NCI-H524 treated with DMSO at 0.1 percent for 48 hours (cell line): ENCODE measurements at places on chromosomes 7 and 10.

GRCh38 chr10:43749145-43749576 lies 100.5 kb upstream of the ZNF32 start:
- DNase-seq = no peak

GRCh38 chr10:53079283-53079682 lies 306.7 kb upstream of the MBL2 start:
- DNase-seq = no peak

DNA sequence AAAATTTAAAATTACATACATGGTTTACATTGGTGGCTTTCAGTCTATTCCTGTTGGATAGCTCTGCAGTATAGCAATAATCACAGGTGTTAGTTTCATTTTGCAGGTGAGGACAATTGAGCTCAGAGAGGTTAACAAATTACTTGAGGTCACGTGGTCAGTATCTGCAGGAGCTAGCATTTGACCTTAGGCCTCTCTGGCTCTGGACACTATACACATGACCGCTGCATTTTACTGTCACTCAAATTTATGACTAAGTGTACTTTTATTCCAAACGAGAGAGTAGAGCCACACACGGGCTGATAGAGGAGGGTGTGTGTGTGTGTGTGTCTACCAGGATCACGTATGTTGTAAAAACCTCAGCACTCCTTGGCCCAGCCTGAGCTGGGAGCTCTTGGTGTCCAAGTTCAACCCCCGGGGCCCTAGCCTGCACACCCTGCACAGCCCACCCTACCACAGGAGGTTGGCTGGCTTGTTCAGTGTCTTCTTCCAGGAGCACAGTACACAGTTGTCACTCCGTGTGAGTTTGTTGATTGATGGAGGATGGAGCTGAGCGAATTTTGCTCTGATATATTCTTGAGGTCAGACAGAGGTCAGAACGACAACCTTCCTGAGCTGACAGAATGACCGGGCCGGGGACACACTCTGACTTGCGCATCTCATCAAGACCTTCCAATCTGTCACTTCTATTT lies 272.7 kb downstream of the GFRA1 start:
- no peak for DNase-seq

GRCh38 chr7:124764847-124765400 lies 668 bp downstream of the GPR37 start:
- DNase-seq = no peak

- no peak for DNase-seq
These were observed 57.9 kb downstream of the DNAJB9 start for GRCh38 chr7:108627476-108628051.

DNA sequence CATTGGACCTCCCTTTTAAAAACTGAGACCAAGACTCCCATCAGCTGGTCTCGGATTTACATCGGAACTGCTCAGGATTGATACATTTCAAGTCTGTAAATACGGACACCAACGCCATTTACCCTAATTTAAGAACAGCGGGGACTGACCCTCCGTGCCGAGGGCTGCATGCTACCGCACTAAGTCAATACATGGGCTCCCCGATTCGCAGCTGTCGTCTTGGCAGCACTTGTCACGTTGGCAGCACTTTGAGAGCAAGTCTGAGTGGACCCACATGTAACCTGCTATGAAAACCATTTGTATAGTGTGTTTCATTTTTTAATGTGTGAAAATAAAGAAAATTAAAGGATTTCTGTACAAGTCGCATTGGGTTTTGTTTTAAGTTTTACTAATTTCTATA lies 83.4 kb downstream of the EZH2 start:
- DNase-seq = no peak

- no peak for DNase-seq
These were observed 227.6 kb upstream of the NPSR1 start for GRCh38 chr7:34430456-34430855.

GRCh38 chr10:121687095-121687813 lies 89.0 kb upstream of the FGFR2 start:
- DNase-seq = no peak

DNA sequence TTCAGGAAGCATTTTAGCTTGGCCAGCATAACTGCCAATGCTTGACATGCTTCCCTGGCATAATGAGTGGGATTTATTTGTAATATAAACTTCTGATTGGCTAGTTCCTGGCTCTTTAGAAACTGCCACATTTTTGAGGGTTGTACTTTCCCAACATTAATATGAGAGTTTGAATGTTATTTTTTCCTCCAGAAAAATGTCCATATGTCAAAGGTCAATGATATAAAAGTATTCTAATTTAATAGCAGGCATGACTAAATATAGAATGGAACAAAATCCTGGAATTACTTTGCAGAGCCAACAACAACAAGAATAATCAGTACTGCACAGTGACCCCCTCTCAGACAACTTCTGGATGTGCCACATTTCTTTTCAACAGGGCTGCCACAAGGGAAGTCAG lies 352.6 kb downstream of the PRPF18 start:
- no peak for DNase-seq

DNA sequence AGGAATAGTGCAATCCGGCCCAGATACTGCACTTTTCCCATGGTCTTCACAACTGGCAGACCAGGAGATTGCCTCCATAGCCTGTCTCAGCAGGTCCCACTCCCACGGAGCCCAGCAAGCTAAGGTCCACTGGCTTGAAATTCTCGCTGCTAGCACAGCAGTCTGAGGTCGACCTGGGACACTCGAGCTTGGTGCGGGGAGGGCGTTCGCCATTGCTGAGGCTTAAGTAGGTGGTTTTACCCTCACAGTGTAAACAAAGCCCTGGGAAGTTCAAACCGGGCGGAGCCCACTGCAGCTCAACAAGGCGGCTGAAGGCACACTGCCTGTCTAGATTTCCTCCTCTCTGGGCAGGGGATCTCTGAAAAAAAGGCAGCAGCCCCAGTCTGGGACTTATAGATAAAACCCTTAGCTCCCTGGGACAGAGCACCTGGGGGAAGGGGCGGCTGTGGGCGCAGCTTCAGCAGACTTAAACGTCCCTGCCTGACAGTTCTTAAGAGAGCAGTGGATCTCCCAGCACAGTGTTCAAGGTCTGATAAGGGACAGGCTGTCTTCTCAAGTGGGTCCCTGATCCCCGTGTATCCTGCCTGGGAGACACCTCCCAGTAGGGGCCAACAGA lies 293.5 kb upstream of the GALNT17 start:
- DNase-seq = no peak

DNA sequence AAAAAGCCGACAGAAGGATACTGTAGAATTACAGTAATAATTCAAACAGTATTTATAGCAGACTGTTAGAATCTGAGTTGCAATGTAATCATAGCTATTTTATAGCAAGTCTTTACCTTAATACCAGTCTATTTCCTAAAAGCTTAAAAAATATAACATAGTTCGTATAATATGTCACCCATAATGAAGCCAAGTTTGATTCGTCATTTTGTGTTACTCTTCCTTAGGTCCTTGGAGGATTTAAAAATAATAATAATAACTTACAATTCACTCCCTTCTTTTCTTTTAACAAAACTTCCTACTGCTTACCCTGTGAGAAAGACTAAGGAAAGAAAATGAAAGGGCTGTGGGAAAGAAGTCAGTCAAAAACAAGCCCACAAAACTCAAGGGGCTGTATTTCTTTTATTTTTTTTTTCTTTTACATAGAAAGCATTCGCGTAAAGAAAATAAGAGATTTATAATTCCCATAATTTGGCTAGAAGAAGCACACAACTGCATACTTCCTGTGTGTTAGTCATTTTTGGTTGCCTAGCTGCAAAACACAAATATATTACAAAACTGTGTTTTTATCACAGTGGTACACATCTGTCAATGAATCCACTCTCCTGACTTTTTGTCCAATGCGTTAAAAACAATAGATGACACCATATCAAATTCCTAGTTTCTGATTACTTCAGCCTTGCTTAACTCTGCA lies 187.2 kb upstream of the CELF2 start:
- DNase-seq = no peak

GRCh38 chr10:117540640-117541404 lies 1.7 kb upstream of the EMX2 start:
- no peak for DNase-seq

- no peak for DNase-seq
These were observed 286.6 kb upstream of the MAGI2 start for GRCh38 chr7:79740076-79740475.

DNA sequence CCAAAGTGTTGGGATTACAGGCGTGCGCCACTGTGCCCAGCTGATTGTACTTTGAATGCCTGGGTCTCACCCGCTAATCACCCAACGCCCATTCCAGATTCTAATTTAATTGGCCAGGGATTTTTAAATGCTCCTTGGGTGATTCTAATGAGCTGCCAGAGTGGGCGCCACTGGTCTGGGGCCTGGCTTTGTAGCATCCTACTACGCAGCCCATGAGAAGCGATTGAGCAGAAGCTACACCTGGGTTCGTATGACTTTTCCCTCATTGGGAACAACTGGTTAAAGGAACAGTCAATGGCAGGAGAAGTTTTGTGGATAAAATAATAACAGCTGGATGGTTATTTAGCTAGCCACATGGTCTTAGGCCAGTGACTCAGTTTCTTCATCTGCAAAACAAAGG lies 108.0 kb downstream of the SPAG6 start:
- no peak for DNase-seq

GRCh38 chr7:123972045-123972444 lies 47.0 kb downstream of the SPAM1 start:
- DNase-seq = no peak

GRCh38 chr10:110042181-110042580 lies 34.4 kb downstream of the ADD3 start:
- DNase-seq = no peak

- no peak for DNase-seq
These were observed 17.0 kb upstream of the WAPL start for GRCh38 chr10:86538547-86538946.

GRCh38 chr10:16853201-16853600 lies 36.0 kb upstream of the RSU1 start:
- DNase-seq = no peak

DNA sequence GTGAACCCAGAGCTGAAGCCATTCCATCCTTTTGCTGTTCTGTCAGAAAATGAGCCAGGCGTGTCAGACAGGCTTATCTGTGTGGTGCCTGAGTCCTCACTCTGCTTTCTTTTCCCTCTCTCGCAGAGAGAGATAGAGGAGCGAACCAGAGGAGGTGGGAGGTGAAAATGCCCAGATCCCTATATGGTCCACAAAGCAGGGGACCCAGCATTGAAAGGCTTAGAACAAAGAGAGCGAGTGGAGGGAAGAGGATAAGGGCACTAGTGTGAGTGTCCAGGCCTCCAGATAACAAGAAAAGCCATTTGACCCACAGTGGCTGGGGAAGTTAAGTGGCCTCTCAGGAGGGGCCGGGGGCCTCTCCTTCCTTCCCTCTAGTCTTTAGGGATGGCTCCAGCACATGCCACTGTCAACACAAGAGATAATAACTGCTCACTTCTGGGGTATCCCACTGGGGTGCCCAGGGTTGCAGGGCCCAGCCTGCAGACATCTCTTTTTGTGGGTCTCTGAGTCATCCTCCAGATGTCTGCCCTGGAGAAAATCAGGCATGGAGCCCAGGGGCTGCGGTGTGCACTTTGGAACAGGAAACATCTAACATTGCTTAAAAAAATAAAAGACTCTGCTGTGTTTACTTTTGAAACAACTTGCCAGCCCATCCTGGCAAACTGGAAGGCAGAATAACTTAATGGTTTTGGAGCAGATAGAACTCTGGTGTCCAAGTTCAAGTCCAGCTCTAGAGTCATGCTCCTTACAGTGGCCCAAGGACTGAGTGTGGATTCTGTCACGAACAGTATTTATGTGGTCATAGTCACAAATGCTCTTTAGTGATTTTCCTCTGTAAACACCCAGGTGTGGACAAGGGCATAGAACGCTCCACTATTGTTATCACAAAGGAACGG lies 189.5 kb downstream of the CXCL12 start:
- no peak for DNase-seq

DNA sequence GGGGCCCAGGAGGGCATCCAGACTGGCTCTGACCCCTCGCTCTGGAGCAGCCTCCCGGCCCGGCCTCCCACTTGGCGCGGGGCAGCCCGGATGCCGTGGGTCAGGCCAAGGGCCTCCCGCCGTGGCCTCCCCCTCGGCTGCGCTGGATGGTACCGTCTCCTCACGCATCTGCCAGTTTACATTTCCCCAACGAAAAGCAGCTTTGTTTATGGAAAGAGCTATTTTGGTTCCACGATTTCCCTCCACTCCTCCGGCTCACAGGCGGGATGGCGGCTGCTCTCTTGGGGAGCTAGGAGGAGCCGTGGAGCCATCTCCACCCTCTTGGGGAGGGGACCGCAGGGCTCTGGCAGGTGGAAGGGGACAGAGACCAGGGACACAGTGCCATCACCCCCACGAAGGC lies 93.2 kb upstream of the MYL10 start:
- DNase-seq = no peak

DNA sequence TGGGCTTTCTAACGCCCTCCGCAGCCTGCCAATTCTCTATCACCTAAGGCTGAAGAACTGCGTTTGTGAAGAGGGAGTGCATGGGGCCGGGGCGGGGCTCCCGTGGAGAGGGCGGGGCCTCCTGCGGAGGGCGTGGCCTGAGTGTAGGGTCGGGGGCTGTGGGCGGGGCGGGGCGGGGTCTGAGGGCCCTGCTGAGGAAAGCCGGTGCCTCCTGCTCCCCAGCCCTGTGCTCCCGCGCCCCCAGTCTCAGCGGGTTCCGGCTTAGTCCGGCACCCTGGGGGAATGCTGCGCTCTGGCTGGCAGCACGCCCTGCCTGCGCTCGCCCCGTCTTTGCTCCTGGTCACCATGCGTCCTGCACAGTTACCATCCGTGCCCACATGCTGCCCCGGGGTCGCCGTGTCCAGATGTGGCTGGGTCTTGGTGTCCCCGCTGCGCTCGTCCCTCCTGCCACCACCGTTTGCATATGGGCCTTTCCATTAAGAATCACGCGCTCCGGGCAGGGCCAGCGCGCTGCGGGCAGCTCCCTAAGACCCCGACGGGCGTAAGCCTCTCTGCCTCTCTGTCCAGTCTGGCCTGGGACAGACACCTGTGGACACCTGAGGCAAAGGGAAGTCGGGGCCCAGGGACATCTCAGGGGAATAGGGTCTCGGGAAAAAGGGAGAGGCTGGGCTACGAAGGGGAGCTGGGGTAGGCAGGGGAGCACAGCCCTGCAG lies 144.0 kb upstream of the RET start:
- no peak for DNase-seq

DNA sequence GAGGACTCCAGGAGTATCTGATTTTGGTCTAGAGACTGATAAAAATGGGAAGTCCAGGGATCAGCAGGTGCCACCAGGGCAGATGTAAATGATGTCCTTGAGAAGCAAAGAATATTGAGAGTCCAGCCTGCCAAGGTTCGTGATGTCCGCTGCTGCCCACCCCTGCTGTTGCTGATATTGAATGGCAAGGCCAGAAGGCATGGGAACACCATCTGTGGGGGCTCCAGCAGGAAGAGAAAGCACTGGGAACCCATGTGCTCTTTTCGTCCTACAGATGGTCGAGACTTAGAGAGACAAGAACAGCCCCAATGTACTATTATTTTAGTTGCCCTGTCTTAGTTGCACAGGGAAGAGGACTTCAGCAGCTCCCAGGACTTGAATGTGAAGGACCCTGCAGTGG lies 363.9 kb downstream of the GALNT17 start:
- no peak for DNase-seq

GRCh38 chr10:36023939-36024338 lies 381.8 kb upstream of the FZD8 start:
- DNase-seq = no peak
